ENCODE measurements at places on chromosomes 11 and 22.
A peak's percentile ranks its signal among the peaks of the same experiment; 100 is the strongest.

DNA sequence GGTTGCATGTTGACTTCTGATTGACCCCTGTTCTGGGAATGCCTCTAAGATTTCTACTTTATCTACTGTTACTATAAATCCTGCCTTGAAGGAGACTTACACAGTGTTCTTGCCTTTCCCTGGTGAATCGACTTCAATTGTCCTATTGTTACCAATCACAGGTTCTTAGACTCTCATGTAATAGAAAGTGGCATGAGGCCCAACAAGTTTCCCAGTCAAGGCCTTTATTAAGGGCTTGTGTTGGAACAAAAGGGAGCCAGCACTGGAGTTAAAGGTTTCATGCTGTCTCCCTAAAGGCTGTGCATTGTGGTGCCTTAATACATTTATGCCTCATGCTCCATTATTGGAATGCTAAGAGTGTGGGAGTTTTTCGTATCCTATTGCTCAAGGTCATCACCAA is 23.3 kb downstream of the MS4A2 start:
- DNase-seq, result no peak

- DNase-seq, result no peak
Observed at GRCh38 chr11:68213135-68213515, at the start of gene KMT5B. KMT5B (minus strand) TSS chr11:68213296; CDS start chr11:68190076, 23,220 bp downstream.

DNA sequence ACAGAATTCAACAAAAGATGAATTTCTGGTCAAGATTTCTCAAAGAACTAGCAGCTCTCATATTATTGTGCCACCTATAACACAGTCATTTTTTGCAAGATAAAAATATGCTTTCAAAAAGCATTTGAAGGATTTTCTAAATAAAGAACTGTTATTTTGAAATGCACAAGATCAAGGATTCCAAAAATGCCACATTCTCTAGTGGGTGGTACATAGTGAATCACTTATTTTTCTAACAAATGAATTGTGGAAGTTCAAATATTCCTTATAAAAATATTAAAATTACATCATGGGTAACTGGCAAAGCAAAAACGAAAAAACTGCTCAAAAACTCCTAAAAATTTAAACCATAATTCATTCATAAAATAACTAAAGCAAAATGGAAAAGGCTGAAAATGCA is 2.1 kb downstream of the RNF141 start:
- DNase-seq, result no peak

DNA sequence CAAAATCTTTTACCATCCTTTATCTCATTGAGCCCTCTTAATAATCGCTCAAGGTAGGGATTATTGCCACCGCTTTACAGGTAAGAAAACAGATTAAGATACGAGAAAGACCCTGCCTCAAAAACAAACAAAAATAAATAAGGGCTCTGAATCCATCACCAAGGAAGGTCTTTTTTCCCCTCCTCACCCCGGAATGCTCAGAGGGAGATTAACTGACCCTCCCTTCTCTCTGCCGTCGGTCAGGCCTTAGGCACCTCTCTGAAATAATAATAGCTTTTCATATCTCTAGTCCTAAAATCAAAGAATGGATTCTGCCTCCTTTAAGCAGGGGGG is 620 bp upstream of the ATG2A start:
- DNase-seq, result no peak

GRCh38 chr11:1618231-1618630 is 3.7 kb downstream of the KRTAP5-4 start:
- no peak for DNase-seq

DNA sequence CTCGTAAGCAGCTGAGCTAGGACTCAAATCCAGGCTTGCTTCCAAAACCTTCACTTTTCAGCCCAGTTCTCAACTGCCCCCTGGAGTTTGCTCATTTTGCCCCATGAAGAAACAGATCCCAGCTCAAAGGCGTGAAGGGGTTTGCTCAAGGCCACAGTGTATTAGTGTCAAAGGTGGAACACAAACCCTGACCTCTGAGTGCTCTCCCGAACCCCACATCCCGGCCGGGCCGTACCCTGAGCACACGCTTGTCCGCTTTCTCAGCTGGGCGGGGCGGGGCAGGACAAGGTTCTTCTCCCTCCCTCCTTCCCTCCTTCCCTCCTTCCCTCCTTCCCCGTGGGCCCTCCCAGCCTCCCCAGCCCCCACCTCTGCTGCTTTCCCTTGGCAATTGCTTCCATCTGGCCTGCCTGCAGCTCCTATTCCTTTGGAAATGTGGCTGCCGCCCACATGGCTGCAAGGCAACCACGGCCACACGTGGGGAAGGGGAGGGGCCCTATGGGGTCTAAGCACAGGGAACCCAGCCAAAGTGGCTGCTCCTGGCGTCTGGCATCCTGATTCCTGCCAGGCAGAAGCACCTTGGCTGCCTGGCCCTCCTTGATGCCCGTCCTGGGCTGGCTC is 4.1 kb downstream of the ST3GAL4 start:
- DNase-seq, result no peak

GRCh38 chr11:15618583-15619032 is 503.9 kb downstream of the INSC start:
- no peak for DNase-seq

DNA sequence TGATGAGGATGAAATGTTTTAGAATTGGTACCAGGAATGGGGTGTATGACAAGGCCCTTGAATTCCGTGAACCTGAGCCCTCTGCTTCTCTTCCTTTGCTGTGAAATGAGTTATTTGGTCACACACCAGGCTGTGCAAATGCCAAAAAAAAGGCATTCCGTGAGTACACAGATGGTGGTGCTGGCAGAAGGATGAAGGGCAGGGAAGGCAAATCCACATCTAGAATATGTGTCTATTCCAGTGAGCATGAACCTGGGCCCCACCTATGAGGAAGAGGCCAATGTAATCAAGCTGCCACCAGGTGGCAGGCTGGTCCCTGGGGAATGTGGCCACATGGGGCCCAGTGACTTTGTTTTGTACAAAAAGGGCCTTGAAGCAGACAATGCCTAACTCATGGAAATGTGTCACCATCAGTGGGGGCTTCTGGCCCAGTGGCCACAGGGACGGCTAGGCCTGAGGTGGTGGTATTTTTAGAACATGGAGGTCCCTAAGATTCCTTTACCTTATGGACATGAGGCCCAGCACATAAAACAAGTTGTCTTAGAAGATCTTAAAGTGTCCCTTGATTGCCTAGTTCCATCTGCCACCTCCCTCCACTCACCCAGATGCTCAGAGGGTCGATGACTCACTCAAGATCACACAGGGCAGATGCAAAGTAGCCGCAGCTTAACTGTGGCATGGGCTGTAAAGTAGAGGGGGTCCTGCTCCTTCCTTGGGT is 3.9 kb upstream of the RNF215 start:
- DNase-seq, result peak; percentile 60

- DNase-seq, result no peak
Observed at GRCh38 chr11:9982796-9983579, 311.0 kb downstream of the SBF2 start.

- DNase-seq, result no peak
Observed at GRCh38 chr22:31870890-31871289, 73.4 kb upstream of the YWHAH start.

DNA sequence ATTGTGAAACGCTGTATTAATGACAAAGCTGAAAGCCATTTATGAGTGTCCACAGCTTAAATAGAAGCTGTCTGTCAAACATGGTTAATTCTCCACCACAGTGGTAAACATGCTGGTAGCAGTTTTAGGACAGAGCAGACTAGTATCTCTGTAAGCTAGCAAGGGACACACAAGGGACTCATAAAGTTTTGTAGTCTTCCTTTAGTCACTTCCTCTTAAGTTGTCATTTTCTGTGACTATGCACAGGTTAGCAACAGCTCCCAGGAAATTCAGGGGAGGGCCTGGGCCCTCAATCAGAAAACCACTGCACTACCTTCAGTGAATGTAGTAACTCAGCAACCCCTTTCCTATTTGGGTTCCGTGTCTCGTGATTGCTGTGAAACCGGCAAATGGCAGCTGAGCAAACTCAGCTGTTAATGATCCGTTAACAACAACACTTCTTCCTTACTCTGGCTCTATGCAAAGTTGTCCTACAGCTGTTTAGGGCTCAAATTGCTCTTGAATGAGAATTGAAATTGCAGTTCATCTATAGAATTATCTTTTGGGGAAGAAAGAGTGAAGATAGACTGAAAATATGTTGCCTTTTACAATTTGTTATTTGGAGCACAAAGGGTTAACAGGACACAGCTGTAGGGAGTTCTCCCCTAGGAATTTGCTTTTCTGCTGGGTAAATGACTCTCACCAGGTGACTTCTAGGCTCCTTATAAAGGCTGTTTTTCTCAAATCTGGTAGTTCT is at the start of gene MMP26:
MMP26 (plus strand) TSS at position 731 of the 736 bp plus-strand sequence.
- no peak for DNase-seq

DNA sequence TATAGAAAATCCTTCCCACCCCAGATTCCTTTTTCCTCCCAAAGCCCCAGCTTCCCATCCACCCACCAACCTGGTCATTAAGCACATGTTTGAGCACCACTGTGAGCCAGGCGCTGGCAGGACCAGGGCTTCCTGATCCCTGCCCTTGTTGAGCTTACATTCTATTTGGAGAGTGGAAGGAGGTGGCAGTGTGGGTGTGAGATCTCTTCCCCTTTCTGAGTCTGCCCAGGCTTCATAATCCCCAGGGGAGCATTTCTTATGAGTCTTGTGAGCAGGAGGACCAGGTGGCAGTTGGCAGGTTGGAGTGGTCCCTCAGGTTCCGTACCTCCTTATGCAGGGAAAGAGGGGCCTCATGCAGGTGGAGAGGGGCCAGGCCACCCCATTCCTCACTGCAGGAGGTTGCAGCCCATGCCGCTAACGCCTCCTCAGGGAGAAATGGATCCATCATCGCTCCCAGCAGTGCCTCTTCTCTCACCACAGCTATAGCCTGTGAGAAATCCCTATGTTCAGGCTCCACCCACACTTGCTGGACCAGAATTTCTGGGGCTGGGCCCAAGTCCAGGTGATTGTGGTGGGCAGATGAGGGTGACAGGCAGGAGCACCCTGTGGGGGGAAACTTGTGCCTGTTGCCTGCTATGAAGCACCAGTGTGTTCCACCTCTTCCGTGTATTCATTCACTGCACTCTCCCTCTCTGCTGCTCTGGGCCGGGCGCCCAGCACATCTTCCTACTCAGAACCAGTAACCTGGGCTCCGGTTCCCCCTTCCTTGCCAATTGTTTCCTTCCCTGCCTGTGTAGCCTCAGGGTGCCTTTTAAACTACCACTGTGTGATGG is 23.5 kb downstream of the UBE2L3 start:
- DNase-seq, result no peak

- DNase-seq, result no peak
Observed at GRCh38 chr22:26610072-26610958, 7.5 kb downstream of the CRYBB1 start.

DNA sequence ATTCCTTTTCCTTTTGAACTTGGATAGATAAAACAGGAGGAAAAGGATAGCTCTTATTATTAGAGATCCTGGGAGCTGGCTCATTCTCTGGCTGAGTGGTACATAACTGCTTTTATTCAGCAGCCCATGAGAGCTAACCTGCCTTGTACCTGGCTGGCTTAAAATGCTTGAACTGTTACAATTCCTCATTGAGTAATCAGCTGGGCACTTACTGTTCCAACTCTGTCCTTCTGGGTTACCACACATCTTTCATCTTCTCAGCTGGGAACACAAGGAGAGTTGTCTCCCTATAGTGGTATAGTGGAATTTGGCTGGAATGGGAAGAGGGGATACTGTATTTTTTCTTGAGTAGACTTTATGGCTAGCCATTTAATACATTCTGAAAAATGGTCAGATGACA is 39.8 kb upstream of the SPTBN2 start:
- no peak for DNase-seq

GRCh38 chr11:77966338-77966737 is 28.1 kb downstream of the INTS4 start:
- no peak for DNase-seq

DNA sequence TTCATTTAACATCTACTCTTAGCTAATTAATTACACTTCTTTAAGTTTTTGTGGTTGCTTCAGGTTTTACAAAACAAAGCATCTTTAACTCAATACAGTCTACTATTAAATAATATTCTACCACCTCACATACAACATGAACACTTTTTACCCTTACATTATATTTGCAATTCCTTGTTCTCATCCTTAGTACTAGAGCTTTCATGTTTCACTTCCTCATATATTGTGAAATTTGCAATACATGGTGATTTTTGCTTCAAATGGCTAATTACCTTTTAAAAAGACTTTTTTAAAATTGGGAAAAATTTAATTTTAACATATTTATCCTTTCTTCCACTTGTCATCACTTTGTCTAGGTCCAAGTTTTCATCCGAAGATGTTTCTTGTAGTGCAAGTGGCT is 37.5 kb downstream of the RSF1 start:
- DNase-seq, result no peak

GRCh38 chr11:72174302-72175070 is 17.5 kb upstream of the FOLR1 start:
- DNase-seq, result no peak
